ENCODE measurements at places on chromosomes 1 and 21.

DNA sequence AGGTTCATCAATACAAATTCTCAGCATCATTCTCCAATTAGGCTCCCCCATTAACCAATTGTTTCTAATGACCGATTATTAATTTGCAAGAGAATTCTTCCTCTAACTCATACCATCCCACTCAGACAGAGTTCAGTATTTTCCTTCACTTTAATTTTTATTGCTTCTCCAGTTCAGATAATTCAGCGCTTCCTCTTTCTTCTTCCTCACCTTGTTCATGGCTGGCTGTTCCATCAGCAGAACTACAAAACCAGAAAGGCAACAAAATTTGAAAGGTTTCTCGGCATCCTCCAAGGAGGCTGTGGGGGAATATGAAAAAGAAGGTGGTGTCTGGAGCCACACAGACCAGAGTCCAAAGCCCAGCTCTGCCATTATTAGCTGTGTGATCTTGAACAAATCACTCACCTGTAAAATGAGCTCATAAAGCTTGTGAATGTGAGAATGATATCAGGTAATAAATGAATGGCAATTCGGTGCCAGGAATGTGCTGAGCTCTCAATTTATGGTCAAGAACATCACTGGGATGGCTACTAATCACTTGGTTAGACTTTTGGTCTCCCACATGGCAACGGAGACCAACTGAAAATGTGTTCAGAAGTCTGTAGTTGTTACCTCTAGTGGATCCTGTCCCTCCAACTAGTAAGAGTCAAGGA, 11.7 kb upstream of the ZNF436 start:
- no peak for DNase-seq

GRCh38 chr1:200873116-200873670, 412 bp downstream of the GPR25 start:
- DNase-seq: no peak

DNA sequence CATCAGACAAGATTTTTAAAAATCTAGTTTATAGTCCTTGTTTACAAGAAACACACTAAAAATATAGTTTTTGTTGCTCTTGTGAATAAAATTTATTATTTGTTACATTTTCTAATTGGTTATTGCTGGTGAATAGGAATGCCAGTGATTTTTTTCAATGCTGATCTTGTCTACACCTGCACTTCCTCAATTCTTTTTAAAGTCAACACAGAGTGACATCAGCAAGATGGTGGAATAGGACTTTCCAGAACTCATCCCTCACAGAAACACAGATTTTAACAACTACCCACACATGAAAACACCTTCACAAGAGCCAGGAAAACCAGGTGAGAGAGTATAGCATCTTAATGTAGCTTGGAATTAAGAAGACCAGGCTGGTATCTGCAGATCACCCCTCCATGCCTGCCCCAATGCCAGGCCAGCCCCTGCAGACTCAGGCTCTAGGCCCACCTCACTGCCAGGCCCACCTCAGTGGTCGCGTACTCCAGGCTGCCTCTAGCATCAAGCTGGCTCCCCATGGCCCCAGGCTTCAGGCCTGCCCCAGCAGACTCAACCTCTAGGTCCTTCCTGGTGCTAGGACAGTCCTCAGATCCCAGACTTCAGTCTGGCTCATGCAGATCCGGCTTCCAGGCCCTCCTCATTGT, 117.6 kb downstream of the WDR3 start:
- no peak for DNase-seq

- DNase-seq: no peak
Observed at GRCh38 chr1:77193951-77194350, 25.3 kb downstream of the PIGK start.

GRCh38 chr1:35748326-35748725, 21.5 kb downstream of the CLSPN start:
- no peak for DNase-seq
